ENCODE measurements at places on chromosomes 2 and 18.

DNA sequence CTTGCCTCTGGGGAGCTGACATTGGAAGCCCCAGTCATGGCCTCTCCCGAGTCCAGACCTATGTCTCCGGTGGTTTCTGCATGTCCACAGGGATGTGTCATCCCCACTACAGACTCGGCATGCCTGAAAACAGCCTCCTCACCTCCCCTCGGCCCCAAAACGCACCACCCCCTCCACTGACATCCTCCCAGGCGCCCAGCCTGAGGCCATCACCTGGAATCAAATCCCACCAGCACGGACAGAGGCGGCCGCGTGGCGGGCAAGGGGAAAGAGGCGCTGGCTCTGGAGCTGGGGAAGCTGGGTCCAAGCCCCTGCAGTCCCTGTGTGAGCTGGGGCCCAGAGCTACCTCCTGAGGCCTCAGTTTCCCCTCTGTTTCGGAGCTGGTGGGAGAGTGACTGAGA, 69.9 kb upstream of the SMAD7 start:
- no peaks in the 10 kb centered on the region for H3K4me1 ChIP-seq
- H3K27me3 ChIP-seq = no peaks in the 10 kb centered on the region

DNA sequence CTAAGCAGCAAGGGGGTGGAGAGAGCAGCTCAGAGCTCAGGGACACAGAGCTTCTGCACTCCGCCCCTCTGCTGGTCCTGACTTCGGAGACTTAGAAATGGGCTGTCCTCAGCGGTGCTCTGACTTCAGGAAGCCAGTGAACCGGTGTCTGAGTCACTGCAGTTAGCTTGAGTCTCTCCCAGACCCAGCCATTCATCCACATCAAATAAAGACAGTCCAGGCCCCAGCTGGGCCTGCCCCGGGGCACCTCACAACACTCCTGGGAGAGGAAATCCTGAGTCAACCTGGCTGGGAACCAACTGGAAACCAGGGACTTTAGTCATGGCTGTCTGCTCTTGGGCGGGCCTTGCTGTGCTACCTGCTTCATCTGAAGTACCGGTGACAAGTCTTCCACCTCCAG, 5.4 kb upstream of the ITGB6 start:
- H3K27me3 ChIP-seq = no peaks in the 10 kb centered on the region
- H3K4me3 ChIP-seq = no peak overlapping the region
- H3K27ac ChIP-seq = peak overlapping the region; percentile 37
- DNase-seq = peak; percentile 34
- no peaks in the 10 kb centered on the region for H3K36me3 ChIP-seq
- H3K4me1 ChIP-seq = peaks cover 28% of the 10 kb centered on the region

DNA sequence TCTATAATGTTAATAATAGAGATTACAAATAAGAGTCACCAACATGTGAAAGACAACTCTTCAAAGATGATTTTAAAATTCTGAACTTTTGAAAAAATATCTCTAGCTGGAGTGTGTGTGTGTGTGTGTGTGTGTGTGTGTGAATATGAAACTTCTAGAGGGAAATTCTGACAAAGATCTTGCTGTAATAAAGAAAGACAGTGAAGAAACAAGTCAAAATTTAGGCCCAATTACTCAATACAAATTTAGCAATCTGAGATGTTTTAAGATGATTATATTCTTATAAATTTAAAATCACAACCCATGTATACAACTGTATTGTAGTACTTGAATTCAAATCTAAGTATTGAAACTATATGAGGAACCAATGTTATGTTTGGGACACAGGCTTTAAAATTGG, 57.2 kb upstream of the UGP2 start:
- no peaks in the 10 kb centered on the region for H3K36me3 ChIP-seq
- no peaks in the 10 kb centered on the region for H3K27me3 ChIP-seq
- no peak for DNase-seq
- no peaks in the 10 kb centered on the region for H3K4me1 ChIP-seq

GRCh38 chr2:1987379-1987778, 243.1 kb upstream of the PXDN start:
- H3K36me3 ChIP-seq = no peaks in the 10 kb centered on the region
- H3K4me3 ChIP-seq = no peak overlapping the region
- H3K4me1 ChIP-seq = no peaks in the 10 kb centered on the region
- no peaks in the 10 kb centered on the region for H3K27me3 ChIP-seq

DNA sequence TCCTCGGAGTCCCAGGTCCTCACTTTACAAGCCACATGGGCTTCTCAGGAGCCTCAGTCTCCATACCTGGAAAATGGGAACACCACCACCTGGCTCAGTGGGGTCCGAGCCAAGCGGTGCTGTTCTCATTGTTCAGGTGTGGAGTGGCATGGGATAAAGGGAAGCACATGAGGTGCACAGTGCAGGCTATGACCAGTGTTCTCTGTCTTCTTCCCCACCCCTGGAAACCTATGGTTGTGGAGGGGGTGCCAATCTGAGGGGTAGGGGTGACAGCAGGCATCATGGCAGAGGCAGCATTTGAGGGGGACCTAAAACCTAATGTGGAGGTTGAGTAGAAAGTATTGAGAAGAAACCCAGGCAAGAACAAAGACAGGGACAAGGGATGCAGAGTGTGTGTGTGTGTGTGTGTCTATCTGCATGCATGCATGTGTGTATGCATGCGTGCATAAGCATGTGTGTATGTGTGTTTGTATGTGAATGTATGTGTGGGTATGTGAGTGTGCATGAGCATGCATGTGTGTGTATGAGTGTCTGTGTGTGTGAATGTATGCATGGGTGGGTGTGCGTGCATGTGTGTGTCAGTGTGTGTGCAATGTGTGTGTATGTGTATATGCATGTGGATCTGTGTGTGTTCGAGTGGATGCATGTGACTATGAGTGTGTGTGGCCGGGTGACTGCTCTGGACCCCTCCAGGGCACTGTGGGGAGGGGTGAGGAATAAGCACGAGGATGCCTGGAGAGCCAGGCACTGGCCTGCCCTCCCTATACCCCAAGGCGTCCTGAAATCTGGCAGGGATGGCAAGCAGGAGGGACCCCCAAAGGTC, 4.0 kb downstream of the KIF1A start:
- no peak overlapping the region for H3K27ac ChIP-seq
- no peaks in the 10 kb centered on the region for H3K36me3 ChIP-seq
- H3K4me1 ChIP-seq = peaks cover 21% of the 10 kb centered on the region
- DNase-seq = no peak
- H3K27me3 ChIP-seq = peaks cover 29% of the 10 kb centered on the region
- no peak overlapping the region for H3K4me3 ChIP-seq

DNA sequence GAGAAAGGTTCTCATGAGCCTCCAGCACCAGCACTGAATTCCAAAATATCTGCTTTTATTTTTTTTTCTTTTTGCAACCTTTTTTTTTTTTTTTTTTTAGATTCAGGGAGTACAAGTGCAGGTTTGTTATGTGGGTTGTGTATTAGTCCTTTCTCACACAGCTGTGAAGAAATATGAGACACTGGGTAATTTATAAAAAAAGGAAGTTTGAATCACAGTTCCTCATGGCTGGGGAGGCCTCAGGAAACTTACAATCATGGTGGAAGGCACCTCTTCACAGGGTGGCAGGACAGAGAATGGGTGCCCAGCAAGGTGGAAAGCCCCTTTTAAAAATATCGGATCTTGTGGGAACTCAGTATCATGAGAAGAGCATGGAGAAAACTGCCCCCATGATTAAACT, 7.9 kb upstream of the TMX3 start:
- DNase-seq = no peak
- no peaks in the 10 kb centered on the region for H3K4me1 ChIP-seq
- no peak overlapping the region for H3K27ac ChIP-seq

GRCh38 chr2:147133286-147133908, 711.4 kb upstream of the ACVR2A start:
- H3K27me3 ChIP-seq = no peaks in the 10 kb centered on the region
- no peaks in the 10 kb centered on the region for H3K36me3 ChIP-seq

- no peaks in the 10 kb centered on the region for H3K36me3 ChIP-seq
- no peak overlapping the region for H3K27ac ChIP-seq
- peaks cover 6% of the 10 kb centered on the region for H3K4me1 ChIP-seq
Measured at GRCh38 chr2:165069151-165069550, 113.8 kb upstream of the SLC38A11 start.

DNA sequence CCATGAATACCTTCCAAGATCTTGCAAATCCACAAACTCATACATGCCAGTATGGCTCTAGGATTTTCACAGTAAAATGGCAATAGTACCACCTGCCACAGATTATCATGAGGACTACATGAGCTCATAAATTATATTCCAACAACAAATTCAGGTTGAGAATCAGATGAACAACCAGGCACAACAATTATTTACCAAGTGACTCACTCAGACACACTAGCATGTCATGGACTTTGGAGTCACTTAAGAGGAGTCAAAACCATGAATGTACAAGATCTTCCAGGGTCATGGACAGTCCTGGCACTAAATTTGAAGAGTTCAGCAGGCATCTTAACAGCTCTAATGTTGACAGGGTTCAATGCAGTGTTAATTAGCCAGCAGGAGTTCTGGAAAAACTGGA, 34.4 kb upstream of the BZW1 start:
- H3K4me3 ChIP-seq = no peak overlapping the region
- H3K4me1 ChIP-seq = no peaks in the 10 kb centered on the region
- no peaks in the 10 kb centered on the region for H3K36me3 ChIP-seq
- H3K27ac ChIP-seq = no peak overlapping the region
- no peak for DNase-seq
- no peaks in the 10 kb centered on the region for H3K27me3 ChIP-seq

- no peak overlapping the region for H3K4me3 ChIP-seq
- no peaks in the 10 kb centered on the region for H3K27me3 ChIP-seq
- peaks cover 5% of the 10 kb centered on the region for H3K4me1 ChIP-seq
- no peak for DNase-seq
- H3K36me3 ChIP-seq = peaks cover 3% of the 10 kb centered on the region
Measured at GRCh38 chr2:197134206-197134605, 176.4 kb downstream of the ANKRD44 start.

DNA sequence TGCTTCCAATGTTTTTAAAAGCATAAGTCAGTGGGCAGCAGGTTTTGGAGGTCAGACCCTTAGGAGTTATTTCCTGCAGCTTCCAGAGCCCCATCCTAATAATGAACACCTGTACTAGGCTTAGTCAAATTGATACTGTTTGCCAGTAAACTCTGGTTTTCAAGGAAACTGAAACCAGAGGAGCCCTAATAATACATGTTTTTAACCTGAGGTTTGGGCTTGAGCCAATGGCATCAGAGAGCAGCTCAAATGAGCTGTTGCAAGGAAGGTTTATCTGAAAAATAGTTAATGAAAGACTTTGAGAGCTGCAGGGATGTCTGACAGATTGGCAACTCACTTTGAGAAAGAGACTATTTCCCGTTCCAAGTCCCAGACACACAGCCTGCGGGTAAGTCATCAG, 54.6 kb downstream of the DCC start:
- H3K4me3 ChIP-seq = no peak overlapping the region
- no peak for DNase-seq
- H3K27ac ChIP-seq = no peak overlapping the region
- H3K27me3 ChIP-seq = no peaks in the 10 kb centered on the region
- no peaks in the 10 kb centered on the region for H3K36me3 ChIP-seq
- no peaks in the 10 kb centered on the region for H3K4me1 ChIP-seq

- no peaks in the 10 kb centered on the region for H3K36me3 ChIP-seq
- no peak overlapping the region for H3K27ac ChIP-seq
- H3K4me3 ChIP-seq = no peak overlapping the region
- H3K27me3 ChIP-seq = no peaks in the 10 kb centered on the region
- DNase-seq = no peak
Measured at GRCh38 chr18:22040533-22040932, 128.9 kb upstream of the GATA6 start.

GRCh38 chr2:222410534-222410933, 13.8 kb upstream of the SGPP2 start:
- DNase-seq = no peak
- H3K27ac ChIP-seq = no peak overlapping the region
- no peak overlapping the region for H3K4me3 ChIP-seq
- no peaks in the 10 kb centered on the region for H3K36me3 ChIP-seq
- H3K27me3 ChIP-seq = no peaks in the 10 kb centered on the region

DNA sequence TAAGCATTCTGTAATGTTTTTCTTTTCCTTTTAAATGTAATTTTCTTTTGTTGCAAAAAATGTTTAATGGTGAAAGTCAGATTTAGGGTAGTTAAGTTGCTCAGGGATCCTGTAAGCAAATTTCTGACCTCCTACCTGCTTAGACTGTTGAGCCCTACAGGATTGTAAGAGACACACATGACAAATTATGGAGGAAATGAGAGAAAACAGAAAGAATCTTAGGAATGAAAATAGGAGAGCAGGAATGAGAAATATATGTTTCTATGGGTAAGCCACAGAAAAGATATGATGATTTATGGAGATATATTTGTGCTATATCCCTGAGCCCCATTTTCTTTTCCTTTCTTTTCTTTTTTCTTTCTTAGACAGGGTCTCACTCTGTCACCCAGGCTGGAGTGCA, 28.3 kb downstream of the CYBRD1 start:
- H3K4me1 ChIP-seq = no peaks in the 10 kb centered on the region

- H3K27ac ChIP-seq = no peak overlapping the region
- no peak overlapping the region for H3K4me3 ChIP-seq
- no peaks in the 10 kb centered on the region for H3K27me3 ChIP-seq
- H3K4me1 ChIP-seq = no peaks in the 10 kb centered on the region
- peaks cover 4% of the 10 kb centered on the region for H3K36me3 ChIP-seq
- DNase-seq = no peak
Measured at GRCh38 chr18:58727776-58728500, 56.7 kb downstream of the MALT1 start.

DNA sequence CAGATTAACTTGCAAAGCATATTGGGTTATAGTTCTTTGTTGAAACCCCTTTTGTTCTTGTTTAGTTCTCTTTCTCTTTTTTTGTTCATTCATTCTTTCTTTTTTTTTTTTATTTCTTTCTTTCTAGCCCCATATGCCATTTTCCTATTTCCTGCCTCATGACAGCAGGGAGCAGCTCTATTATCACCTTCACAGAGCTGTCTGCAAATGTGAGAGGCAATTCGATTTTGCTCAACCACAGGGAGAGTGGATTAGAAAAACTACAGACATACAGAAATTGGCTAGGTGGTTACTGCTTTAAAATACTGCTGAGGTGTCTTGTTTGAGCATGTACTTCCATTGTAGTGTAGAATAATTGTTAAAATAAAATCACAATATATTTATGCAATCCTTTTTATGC, 44.2 kb upstream of the TBR1 start:
- H3K27ac ChIP-seq = no peak overlapping the region
- no peaks in the 10 kb centered on the region for H3K27me3 ChIP-seq
- H3K4me3 ChIP-seq = no peak overlapping the region
- no peaks in the 10 kb centered on the region for H3K36me3 ChIP-seq

GRCh38 chr18:41719808-41720207, 235.2 kb upstream of the PIK3C3 start:
- no peaks in the 10 kb centered on the region for H3K27me3 ChIP-seq
- no peak overlapping the region for H3K4me3 ChIP-seq
- H3K4me1 ChIP-seq = no peaks in the 10 kb centered on the region
- DNase-seq = no peak
- H3K27ac ChIP-seq = no peak overlapping the region
- no peaks in the 10 kb centered on the region for H3K36me3 ChIP-seq

DNA sequence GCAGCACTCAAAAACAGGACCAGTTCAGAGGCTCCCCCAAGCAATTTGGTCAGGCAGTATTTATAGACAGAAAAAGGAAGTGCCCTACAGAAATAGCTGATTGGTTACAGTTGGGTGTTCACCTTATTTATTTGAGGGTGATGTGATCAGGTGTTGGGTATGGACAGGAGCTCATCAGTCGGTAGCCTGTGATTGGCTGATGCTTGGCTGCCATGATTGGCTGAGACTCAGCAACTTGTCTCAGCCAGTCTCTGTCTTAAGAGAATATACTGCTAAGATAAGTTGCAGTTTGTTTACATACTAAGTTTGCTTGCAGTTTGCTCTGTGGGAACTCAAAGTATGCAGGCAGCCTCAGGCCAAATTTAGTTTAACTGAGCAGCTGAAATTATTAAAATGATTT, 9.4 kb downstream of the ABCG8 start:
- no peak for DNase-seq
- no peak overlapping the region for H3K27ac ChIP-seq
- no peaks in the 10 kb centered on the region for H3K27me3 ChIP-seq
- no peaks in the 10 kb centered on the region for H3K36me3 ChIP-seq
- H3K4me1 ChIP-seq = no peaks in the 10 kb centered on the region
